ENCODE measurements at places on chromosomes 16 and 17.

DNA sequence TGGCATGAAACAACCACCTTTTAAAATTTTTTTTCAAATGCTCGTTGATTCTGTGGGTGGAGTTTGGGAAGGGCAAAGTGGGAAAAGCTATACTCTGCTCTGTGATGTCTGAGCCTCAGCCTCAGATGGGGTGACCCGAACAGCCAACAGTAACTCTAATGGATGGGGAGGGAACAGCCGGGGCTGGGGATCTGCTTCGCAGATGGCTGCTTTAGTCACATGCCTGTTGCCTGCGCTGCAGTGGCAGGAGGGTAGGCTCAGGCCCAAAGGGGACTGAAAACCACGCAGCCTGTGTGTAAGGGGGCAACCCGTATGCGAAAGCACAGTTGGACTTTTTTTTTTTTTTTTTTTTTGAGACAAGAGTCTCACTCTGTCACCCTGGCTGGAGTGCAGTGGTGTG, 14.9 kb upstream of the MAPK3 start:
- no peak for DNase-seq

- no peak for DNase-seq
These were observed 1.7 kb downstream of the RABEP1 start for GRCh38 chr17:5283571-5284315.

DNA sequence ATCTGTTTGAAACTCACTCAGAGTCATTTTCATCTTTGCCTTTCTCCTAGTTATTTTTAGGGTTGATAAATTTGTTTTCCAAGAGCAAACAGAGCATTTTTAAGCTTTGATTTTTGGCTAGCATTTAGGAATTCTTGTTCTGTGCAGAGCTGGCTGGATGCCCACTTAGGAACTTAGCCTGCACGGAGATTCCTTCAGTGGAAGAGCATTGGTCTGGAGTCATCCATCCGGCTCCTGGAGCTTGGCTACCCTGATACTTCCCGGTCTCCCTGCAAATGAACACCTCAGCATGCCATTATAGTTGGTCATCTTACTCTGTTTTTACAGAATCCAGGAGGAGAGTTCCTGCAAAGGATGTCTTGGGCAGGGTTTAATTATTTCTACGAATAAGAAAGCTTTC, 57.1 kb downstream of the SPECC1 start:
- DNase-seq = no peak

DNA sequence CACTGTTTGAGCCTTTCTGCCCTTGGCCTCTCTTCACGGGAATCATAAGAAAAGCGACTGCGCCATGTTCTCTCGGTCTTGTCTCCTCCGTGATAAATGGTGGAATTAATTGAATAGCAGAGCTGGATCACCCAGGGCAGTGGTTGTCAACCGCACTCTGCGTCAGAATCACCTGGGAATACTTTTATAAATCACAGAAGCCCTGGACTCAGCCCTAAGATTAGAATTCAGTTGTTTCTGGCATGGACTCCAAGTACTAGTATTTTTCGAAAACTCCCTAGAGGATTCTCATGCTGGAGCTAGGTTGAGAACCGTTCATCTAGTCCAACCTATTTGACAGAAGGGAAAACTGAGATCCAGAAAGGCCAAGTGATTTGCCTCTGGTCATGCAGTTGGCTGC, 64.1 kb downstream of the SPACA3 start:
- no peak for DNase-seq

DNA sequence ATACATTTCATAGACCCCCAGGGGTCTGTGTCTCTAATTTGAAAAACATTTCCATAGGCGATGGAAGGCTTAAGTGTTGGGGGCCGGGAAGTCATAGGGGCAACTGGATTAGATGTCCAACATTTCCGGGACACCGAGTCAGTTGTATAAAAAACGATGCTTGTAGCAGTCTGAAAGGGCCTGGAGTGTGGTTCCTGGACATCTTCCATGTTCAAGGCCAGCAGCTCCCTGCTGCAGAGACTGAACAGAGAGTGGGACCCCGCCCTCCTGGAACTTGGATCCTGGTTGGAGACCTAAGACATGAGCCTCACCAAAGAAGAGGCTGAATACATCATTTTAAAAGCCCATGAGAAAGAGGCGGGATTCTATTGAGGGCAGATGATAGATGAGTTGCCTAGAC, 82.0 kb upstream of the ZNF423 start:
- DNase-seq = no peak

GRCh38 chr17:1592751-1593629, 30.4 kb upstream of the PITPNA start:
- no peak for DNase-seq

- DNase-seq = peak; percentile 11
These were observed 790 bp downstream of the NCBP3 start for GRCh38 chr17:3845291-3845620.

DNA sequence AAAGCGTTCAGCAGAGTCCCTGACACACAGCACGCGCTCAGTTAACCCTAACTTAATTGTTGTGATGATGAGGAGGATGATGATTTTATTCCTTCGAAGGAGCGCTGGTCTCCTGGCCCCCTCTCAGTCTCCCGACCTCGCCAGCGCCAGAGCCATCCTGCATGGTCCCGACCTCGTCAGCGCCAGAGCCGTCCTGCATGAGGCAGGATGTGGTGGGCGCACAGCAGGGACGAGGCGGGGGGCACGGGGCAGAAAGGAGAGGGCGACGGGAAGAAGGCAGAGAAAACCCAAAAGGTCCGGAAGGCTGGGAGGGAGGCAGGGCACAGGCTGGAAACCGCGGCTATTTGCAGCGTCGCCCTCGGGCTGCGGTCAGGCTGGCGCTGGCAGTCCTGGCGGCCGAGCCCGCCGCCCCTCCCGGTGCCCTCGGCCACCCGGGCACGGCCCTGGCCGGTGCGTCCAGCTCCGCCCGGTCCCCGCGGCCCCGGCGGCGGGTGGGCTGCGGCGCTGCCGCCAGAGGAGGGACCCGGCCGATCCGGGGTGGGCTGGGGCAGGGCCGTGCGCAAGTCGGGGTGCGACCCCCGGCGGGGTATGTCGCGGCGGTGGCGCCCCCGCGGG, 3.0 kb upstream of the TAC4 start:
- DNase-seq = no peak

All from stimulated activated CD8-positive, alpha-beta memory T cell treated with anti-CD3 and anti-CD28 coated beads, Interleukin-12 subunit alpha, Interleukin-12 subunit beta, amount 100 ng/mL, for 4 hours (primary cell).